ENCODE measurements at places on chromosomes 5 and 9.

DNA sequence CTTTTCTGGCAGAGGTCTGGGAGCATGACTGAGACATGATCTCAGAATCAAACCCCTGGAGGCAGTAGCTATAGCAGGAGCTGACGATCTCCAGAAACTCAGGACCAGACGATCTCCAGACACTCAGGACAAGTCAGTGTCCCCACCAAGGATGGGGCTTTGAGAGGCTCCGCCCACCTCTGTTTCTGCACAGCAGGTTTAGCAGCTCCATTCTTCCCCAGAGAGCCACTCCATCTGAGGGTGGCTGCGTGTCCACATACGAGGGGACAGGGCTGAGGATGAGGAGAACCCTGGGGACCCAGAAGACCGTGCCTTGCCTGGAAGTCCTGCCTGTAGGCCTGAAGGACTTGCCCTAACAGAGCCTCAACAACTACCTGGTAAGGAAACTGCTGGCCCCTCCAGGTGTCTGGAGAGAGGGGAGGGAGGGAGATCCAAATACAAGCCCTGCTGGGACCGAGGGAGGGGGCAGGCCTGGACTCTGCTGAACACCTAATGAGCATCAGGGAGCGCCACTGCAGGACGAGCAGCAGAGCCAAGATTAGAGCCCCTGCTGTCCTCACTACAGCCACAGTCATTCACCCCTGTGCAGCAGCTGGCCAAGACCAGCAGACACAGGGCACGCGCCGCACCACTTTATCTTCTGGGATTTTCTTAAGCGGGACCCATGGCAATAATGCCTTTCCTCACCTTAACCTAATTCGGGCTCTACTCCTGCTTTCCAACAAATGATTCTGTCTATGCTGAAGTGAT is at the start of gene GABRP:
TSS of gene GABRP (plus strand) at position 228 of the 750 bp plus-strand sequence. CDS start 4,891 bp downstream, outside the sequence.
- DNase-seq = no peak

DNA sequence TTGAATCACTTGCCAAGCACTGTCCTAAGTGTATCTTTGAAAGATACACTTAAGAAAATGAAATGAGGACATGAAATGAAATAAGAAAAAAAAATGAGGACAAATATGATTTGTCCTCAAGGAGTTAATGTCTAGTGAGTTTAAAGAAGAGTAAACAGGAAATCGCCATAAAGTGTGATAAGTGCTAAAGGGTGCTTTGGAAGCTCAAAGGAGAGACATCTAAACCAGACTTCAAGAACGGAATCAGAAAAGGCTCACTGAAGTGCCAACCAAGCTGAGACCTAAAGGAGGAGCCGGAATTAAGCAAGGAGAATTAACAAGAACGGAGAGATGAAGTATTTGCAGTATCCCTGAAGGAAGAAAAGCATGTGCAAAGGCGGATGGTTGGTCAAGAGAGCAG is 200.8 kb downstream of the CWC27 start:
- no peak for DNase-seq

DNA sequence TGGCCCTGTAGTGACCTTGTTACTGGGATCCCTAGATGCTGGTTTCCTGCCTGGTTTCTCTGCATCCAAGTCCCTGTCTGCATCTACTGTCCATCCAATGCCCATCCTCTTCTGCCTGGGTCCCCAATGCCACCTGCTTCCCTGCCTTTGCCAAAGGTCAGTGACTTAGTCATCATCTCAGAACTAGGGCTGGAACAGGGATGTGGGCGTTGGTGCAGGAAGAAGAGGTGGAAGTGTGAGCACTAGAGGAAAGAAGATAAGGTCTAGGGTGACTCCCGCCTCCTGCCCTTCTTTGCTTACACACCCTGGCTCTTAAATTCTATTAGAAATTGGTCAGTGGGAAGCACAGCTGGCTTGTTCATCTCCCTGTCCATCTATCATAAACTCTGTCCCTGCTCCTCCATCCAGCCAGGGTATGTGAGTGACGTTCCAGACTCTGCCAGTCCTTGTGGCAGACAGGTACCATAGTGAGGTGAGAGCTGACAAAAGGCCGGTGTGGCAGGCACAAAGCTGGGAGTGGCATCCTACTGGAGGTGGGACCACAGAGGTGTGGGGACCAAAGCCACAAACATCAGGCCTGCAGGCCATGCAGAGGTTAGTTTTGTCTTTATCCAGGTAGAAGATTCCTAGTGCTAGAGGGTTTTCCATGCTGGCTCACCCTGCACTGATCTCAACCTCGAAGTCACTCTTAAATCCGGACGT is 9.2 kb downstream of the PTPN3 start:
- DNase-seq = no peak

DNA sequence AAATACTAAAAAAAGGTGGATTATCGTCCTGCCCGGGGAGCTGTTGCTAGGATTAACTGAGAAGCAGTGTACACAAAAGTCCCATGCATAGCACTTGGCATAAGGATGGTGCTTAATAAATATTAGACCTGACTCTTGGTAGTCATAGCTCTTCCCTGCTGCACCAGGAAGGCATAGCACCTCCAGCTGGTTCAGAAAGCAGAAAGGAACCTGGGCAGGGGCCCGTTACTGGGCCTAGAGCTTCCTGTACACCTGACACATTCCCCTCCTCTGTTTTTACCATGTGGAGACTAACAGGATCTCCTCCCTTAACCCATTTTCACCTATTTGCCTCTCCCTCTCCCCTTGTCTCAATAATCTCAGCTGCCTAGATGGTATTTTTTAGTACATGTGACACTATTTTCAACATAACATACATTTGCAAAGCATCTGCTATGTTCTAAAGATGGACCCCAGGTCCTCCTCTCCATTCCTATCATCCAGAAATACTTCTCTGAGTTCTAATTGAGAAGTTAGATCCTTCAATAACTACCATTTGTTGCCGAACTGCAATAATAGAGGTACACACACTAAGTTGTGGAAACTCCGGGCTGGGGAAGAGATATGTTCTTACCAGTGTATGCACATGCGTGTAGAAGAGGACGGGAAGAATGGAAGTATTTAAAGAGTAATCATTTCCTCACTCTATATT is 3.2 kb upstream of the ANP32B start:
- no peak for DNase-seq

DNA sequence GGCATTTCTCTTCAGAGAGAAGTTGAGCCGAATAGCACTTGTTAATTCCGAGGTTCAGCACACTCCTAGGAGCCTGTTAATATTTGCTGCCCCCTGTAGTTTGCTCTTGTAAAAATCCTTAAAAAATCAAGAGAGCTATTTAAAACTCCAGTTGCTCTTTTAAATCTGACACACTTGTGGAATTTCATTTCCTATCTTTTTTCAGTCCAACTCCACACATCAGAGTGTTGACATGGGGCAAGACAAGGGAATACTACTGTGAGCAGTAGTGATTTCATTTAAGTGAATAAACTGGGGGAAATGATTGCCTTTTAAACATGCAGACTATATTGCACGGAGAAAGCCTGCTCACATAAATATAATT is 1096.3 kb upstream of the DMAC1 start:
- DNase-seq = peak; percentile 52

DNA sequence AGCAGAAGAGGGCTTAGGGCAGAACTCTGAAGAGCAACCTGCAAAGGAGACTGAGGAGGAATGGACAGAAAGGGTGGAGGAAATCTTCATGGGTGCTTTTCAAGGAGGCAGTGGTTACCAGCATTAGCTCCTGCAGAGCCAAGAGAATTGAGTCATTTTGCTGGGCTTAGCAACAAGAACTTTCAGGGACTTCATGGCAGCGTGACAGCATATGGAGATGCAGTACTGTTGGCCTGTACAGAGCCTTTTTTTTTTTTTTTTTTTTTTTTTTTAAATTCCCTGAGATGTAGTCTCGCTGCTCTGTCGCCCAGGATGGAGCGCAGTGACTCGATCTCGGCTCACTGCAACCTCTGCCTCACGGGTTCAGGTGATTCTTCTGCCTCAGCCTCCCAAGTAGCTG is 296.0 kb upstream of the DMRT1 start:
- DNase-seq = no peak

- DNase-seq = no peak
These were observed 680.7 kb downstream of the PRR16 start for GRCh38 chr5:121144764-121145163.
